Activated CD8-positive, alpha-beta memory T cell treated with anti-CD3 and anti-CD28 coated beads, Interleukin-2, amount 50 U/mL, for 4 hours (primary cell): ENCODE measurements at places on chromosomes 11 and 22.

- no peak for DNase-seq
Measured at GRCh38 chr11:109984634-109985289, 108.4 kb upstream of the ZC3H12C start.

GRCh38 chr11:126548581-126549550 lies 193.4 kb downstream of the ST3GAL4 start:
- DNase-seq, result no peak

- DNase-seq, result no peak
Measured at GRCh38 chr11:3623767-3624458, 17.9 kb downstream of the ART5 start.

- DNase-seq, result no peak
Measured at GRCh38 chr11:59614277-59615119, 1.1 kb downstream of the OSBP start.

DNA sequence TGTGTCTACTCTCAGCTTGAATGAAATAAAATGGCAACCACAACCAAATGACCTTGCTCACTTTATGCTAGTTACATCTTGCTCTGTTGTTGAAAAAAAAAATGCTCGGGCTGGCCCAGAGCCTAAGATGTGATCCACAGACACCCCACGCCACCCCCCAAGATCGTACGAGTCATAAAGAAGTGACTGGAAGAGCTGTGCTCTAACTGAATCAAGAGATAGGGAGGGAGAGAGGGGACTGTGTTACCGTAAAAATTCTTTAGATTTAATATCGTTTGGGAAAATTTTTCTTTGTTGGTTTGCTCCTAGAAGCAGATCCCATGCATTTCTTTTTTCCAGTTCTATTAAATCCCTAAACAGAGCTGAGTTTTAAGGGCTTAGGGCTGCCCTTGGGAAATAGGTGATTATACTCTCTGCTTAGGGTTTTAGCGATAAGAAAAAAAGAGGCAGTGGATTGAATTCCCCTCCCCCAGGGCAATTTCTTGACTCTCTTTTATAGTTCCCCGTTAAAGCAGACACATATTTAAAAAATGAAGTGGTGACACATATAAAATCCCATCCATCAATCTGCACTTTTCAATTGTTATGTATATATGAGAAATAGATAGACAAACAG lies 14.5 kb downstream of the MAML2 start:
- no peak for DNase-seq
